ENCODE measurements at places on chromosomes 1 and 21.
A peak's percentile ranks its signal among the peaks of the same experiment; 100 is the strongest.

DNA sequence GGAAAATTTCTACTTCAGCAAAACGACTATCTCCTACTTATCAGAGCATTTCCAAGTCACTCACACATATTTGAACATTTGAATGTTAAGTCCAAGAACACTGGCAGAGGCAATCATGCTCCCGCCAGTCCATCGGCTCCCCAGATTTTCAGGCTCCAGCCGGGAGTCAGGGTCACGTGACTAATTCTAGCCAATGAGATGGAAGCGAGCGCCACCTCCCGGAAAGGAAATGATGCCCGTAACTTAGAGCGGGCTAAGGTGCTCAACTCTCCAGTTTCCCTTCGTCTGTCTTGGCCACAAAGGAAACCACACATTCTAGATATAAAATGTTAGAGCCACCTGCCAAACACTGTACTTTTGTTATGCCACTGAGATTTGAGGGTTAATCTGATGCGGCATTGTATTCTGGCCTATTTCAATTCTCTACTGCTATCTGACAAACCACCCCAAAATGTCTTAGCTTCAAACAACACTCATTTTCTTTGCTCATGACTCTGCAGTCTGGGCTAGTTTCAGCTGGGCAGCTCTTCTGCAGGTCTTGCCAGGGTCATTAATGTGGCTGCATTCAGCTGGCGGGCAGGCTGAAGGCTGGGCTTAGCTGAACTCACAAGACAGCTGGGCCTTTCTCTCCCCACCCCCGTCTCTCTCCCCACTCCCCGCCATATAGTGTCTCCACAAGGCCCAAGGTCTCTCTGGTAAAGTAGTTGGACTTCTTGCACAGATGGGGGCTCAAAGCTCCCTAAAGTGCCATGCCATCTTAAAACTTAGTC lies 16.5 kb upstream of the LHX4 start:
- DNase-seq: no peak

DNA sequence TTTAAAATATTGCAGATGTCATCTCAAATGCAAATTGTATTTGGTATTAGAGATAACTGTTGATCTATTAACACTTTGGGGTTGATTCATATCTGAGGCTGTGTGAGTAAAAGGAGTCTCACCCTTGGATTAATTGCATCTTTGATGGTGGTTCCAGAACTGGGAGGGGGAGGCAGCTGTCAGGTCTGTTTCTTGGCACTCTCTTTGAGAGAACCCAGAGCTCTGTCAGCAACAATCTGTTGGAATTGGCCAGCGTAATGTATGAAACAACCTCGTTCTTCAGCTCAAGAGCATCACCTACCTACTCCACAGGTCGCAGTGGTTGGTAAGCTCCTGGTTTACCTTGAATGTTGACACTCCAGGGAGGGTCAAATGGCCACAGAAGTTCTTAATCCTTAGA lies 424.1 kb downstream of the CAMTA1 start:
- DNase-seq: no peak

- peak; percentile 20 for DNase-seq
Observed at GRCh38 chr1:192407206-192407605, 90.4 kb downstream of the RGS21 start.

- no peak for DNase-seq
Observed at GRCh38 chr21:34825948-34826548, 157.3 kb downstream of the CLIC6 start.

DNA sequence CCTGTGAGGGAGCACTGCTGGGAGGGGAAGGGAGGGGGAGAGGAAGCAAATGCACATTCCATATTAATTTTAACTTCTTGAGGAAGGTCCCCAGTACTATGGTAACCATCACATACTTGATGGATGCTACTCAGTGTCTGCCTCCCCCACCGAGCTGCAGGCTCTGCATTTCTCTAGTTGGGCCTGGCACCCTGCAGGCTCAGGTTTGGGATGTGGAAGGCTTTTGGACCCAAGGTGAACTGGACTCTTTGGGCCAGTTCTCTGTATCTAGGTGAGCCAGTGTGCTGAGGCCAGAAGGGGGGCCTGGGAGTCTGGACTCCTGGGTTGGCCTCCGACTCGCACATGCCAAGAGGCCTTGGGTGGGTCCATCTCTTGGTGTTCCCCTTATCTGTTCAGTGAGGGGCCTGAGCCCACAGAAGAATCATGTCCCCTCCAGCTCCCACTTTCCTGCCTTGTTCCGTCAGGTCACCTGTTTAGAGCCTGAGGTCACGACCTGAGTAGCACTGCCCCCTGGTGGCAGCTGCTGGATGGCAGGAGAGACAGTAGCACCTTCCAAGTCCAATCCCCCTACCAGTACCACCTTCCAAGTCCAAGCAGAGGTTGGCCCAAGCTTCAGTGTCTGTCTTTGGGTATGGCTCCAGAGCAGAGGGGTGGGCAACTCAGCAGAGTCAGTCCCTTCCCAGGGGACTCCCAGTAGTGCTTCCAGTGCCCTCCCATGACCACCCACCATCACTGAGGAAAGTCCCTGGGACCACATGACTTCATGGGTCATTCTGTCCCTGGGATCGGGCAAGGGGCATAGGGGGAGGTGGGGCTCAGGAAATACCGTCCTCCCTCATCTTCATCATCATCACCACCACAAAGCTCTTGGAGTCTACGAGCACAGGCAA lies 241.8 kb downstream of the TRABD2B start:
- no peak for DNase-seq

DNA sequence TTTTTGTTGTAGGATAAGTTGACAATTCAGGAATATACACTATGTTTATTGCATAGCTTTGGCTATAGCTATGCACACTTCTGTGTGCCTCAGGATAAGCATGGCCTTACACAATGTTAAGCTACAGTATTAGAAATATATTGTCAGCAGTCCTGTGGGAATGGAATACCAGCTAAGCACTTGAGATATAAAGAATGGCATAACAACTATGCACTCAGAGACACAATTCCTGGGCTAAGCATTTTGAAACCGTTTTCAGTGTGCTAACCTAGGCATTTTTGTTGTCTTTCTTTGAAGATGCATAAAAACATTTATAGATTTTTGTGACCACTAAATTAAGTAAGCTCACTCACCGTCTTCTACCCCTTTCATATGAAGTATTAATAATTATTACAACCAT lies 46.8 kb downstream of the TMPRSS15 start:
- no peak for DNase-seq

- no peak for DNase-seq
Observed at GRCh38 chr21:16863362-16863905, 649.4 kb upstream of the CXADR start.

DNA sequence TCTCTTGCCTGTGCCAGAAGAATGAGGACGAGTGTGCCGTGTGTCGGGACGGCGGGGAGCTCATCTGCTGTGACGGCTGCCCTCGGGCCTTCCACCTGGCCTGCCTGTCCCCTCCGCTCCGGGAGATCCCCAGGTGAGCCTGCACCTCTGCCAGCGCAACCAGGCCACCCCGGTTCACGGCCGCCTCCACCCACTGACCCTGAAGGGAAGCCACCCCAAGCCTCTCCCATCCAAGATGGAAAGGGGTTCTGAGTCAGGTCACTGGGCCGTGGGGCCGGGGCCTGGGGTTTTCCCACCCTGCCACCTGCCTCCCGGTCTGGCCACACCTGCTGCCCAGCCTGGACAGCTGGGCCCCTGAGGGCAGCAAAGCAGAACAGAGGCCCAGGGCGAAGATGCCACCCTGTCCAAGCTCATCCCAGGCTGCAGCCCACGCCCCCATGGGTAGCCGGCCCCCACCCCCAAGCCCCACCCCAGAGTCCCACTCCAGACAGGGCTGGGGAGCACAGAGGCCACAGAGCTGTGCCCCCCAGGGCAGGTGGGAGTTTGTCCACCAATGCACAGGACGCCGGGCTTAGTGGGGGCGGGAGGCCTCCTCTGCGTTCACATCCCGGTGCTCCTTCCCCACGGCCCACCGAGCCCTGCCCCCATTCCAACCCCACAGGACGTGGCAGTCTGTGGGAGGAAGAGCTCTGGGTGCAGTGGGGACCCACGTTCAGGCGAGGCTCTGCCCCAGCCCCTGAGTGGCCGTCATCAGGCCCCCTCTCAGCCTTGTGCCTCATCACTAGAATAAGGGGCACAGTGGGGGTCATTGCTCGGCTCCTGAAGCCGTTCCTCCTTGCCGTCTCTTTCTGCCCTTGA lies 5.6 kb downstream of the AIRE start:
- no peak for DNase-seq

GRCh38 chr1:247210062-247210375 lies 38.2 kb upstream of the ZNF124 start:
- DNase-seq: no peak

GRCh38 chr1:91133248-91133647 lies 111.4 kb upstream of the ZNF644 start:
- no peak for DNase-seq

DNA sequence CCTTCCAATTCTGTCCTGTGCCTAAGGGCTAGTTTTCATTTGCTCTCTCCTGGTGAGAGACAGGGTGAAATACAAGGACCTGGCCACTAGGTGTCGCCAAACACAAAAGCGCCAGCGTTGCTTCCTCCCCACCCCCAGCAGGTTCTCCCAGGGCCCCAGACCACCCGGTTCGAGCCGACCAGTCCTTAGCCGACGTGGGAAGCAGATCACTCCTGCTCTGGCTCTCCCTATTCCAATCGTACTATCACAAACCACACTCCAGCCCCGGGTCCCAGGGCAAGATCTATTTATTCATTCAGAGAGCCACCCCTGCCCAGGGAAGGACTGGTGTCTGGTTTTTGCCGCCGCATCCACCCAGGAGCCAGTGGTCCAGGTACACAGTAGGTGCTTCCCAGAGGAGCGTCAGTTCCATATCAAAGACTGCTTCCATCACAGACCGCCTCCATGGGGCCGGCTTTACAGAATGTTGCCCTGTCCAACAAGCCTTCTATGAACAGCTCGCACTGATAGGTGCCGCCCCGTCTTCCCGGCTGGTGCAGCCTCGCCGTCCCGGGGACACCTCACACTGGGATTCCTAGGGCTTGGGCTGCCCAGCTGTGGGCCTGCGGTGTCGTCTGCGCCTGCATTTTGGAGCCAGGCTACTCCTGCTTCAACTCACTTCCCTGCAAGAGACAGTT lies 35.0 kb downstream of the CTNNBIP1 start:
- peak; percentile 79 for DNase-seq

DNA sequence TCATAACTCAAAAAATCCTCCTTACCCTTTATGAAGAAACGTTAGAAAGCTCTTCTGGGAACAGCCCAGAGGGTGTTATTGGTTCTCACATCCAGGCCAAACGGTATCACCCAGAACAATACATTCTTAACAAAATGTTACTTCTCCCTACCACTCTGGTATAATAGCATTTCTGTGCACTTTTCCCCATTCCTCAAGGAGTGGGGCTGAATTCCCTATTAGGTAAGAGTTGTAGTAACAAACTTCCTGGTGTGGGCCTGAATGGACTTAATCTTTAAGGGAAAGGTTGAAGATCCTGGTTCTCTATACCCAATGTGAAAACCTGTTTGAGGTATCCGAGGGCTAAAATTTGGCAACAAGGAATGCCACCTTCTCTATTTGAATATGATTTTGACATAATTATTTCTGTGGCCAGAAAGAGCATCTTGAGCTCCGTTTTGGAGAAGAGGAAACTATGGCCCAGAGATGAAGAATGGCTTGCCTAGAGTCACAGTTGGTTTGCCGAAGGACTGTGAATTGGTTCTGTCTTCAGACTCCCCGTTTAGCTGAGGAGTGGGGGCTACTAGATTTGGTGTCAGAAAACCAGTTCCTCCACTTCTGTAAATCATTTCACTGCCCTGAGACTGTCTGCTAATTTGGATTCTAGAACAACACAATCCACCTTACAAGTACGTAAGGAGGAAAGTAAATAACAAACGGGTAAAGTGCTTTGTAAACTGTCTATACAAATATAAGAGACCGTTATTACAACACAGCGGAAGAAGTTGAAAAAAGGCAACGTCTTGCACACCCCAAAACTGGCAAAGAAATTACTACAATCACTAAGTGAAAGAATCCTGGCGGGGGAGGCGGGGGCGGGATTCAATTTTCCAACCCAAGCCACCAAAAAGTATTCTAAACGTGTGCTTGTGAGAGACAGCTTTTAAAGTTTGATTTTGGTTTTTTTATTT lies 2.3 kb downstream of the ANP32E start:
- DNase-seq: no peak

DNA sequence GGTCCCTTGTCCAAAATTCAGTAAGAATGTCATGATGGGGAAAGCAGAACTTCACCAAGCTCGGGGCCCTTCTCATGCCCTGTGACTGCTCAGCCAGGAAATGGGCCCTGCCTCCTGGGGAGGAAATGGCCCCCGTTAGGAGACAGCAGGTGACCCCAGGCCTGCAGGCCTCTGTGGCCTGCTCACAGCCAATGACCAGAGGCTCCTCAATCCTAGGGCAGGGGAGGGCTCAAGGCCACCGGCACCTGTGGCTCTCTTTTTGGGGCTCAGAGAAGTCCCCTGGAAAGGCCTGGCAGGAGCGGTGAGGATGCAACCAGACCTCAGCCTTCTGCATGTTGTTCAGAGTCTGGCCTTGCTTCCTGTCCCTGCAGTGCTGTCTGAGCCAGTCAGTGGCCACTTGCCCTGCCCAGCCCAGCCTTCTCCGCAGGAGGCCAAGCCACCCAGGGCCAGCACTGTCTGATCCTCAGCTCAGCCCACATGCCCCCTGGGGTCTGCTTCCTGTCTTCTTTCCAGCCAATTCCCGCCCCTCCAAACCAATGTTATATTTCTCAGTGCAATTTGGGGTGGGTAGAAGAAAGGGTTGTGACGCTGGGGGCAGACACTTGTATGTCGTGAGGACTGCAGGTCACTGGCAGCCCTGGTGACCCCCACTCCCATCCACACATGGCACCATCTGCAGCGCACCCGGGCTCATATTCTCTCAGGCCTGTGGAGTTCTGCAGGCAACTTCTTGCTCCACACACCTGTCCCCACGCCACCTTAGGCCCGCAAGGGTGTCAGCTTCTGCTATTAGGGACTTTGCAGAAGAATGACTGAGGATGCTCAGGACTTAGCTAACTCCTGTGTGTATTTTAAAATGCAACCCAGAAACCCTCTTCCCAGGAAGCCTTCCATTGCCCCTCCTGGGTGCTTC lies 83.6 kb downstream of the ITPKB start:
- DNase-seq: no peak

- DNase-seq: no peak
Observed at GRCh38 chr21:20701235-20701634, 297.0 kb upstream of the NCAM2 start.

GRCh38 chr1:159922511-159923202 lies 2.6 kb downstream of the TAGLN2 start:
- peak; percentile 65 for DNase-seq

- DNase-seq: no peak
Observed at GRCh38 chr21:29182691-29183092, 52.2 kb downstream of the MAP3K7CL start.

GRCh38 chr1:112862753-112863426 lies 93.1 kb downstream of the SLC16A1 start:
- no peak for DNase-seq

GRCh38 chr1:108878678-108879077 lies 1.9 kb downstream of the GPSM2 start:
- DNase-seq: no peak

GRCh38 chr1:177103005-177103852 lies 61.3 kb downstream of the ASTN1 start:
- DNase-seq: no peak

Data from muscle of arm (tissue), 14 donors.